Natural killer cell (primary cell): ENCODE measurements at places on chromosomes 13 and 19. TPM values are rescaled to one million over a fixed set of nuclear protein-coding genes. Genes with fewer than 3 reads are reported as not detected.

GRCh38 chr13:41465241-41465847 lies 8.0 kb downstream of the RGCC start:
- peak overlapping the region; percentile 81 for H3K27ac ChIP-seq
- H3K4me3 ChIP-seq = no peak overlapping the region
- peaks cover 44% of the 10 kb centered on the region for H3K4me1 ChIP-seq
- DNase-seq = peak; percentile 79
- H3K27me3 ChIP-seq = no peaks in the 10 kb centered on the region
- peaks cover 14% of the 10 kb centered on the region for H3K36me3 ChIP-seq

- no peak for DNase-seq
- H3K27me3 ChIP-seq = peaks cover 10% of the 10 kb centered on the region
- no peaks in the 10 kb centered on the region for H3K4me1 ChIP-seq
- H3K4me3 ChIP-seq = no peak within 1 kb of the TSS
Measured at GRCh38 chr13:23570099-23570920, at the start of gene TNFRSF19. Gene TNFRSF19 (plus strand): TSS chr13:23570412. CDS start chr13:23590184, 19,772 bp downstream.

- no peak overlapping the region for H3K4me3 ChIP-seq
- peak overlapping the region; percentile 97 for H3K27ac ChIP-seq
- no peak for DNase-seq
Measured at GRCh38 chr19:48639483-48640375, 2.5 kb upstream of the DBP start.

DNA sequence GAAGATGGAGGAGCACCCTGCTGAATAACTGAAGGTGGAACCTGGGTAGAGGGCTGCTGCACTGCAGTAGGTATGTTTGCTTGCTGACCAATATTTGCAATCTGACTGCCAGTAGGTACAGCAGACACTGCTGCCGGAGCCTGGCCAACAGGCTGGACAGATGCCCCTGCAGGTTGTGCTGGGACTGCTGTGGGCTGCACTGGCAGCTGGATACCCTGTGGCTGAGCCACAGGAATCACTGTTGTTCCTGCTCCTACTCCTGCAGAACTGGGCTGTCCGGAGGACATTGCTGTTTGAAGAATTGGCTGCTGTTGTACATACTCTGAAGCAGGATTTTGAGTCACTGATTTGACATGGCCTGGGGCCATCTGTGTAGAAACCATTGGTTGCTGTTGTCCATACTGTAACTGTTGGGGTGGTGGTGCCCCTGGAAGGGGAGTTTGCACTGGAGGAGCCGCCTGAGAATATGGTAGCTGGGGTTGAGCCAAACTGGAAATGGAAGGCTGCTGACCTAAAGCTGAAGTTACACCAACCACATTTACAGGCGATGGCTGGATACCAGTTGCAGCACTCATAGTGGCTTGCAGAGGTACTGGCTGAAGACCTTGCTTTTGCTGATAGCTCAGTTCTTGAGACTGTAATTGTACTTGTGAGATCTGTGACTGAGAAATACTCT lies 2.2 kb downstream of the TSC22D1 start:
- H3K4me1 ChIP-seq = peaks cover 26% of the 10 kb centered on the region
- H3K4me3 ChIP-seq = no peak overlapping the region
- H3K27me3 ChIP-seq = no peaks in the 10 kb centered on the region
- peak; percentile 34 for DNase-seq

DNA sequence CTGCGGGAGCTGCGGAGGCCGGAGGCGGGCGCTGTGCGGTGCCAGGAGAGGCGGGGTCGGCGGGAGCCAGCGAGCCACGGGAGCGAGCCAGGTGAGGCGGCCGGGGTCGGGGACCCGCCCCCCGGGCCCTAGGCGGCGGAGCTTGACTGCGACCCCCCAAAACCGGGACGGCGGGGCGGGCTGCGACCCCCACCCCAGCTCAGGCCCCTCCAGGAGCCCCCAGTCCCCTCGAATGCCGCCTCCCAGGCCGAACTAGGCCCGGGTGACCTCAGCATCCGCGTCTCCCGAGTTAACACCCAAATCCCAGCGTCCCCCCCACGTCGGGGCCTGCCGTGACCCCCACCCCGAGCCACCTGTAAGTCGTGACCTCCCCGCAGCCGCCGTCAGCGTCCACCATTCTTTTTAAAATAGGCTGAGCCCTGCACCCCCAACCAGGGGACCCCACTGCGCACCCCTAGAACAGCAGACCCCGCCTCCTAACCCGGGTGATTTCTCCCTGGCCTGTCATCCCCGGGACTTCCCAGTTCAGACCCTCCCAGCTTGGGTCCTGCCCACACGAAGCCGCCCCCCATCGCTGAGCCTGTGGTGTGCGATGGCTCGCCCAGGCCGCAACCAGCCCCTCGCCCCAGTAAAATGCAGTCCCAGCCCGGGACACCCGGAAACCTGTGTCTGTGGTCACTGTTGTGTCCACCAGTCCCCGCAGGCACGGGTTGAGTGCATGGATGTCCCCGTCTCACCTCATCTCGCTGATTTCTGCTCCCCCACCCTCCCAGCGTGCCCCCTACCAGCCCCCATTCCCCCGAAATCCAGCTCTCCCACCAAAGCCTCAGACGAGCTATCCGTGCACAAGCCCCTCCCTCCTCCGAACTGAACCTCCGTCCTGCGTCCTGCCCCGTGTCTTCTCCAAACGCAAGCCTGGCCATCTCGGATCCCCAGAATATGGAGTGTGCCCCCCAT lies 551 bp downstream of the FZR1 start:
- peak overlapping the region; percentile 84 for H3K4me3 ChIP-seq
- H3K36me3 ChIP-seq = peaks cover 8% of the 10 kb centered on the region
- peaks cover 51% of the 10 kb centered on the region for H3K4me1 ChIP-seq
- DNase-seq = peak; percentile 45
- no peaks in the 10 kb centered on the region for H3K27me3 ChIP-seq
- H3K27ac ChIP-seq = peak overlapping the region; percentile 71

GRCh38 chr13:26095846-26096610 lies 44.2 kb upstream of the SHISA2 start:
- H3K4me3 ChIP-seq = no peak overlapping the region
- no peak for DNase-seq
- no peaks in the 10 kb centered on the region for H3K27me3 ChIP-seq
- H3K27ac ChIP-seq = no peak overlapping the region
- H3K36me3 ChIP-seq = no peaks in the 10 kb centered on the region
- H3K4me1 ChIP-seq = no peaks in the 10 kb centered on the region

C19orf38 gene
- 6.2 TPM for total RNA-seq
